ENCODE measurements at places on chromosomes 1 and 21.

DNA sequence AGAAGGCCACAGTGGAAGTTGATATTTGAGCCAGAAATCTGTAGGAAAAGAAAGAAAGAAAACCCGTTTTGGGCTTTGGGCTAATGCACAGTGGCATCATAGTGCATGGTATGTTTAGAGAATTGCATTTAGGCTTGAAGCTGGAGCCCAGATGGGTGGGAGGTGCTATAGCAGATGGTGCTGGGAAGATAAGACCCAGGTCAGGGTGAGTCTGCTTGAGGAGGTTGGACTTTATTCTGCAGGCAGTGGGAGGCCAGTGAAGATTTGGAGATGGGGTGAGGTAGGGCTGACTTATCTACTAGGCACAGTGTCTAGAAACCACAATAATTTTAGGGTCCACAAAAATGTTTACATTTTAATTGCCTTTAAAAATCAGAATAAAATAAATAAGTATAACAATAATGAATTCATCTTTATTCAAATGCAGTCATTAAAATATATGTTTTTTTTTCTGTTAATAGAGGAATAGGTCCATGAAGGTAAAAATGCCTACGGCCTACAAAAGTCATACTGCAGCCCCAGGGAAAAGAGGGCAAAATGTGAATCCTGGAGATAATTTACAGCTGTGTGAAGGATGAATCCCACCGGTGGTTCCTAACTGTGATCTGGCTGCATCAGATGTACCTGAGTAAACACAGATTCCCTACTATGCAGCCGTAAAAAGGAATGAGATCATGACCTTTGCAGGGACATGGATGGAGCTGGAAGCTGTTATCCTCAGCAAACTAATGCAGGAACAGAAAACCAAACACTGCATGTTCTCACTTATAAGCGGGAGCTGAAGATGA, 8.7 kb downstream of the DNAJC6 start:
- no peak for DNase-seq

GRCh38 chr1:8791819-8792218, 25.6 kb downstream of the RERE start:
- DNase-seq, result no peak

GRCh38 chr1:79235301-79236002, 228.9 kb upstream of the ADGRL4 start:
- no peak for DNase-seq

GRCh38 chr1:1680031-1680911, 12.3 kb downstream of the SLC35E2B start:
- DNase-seq, result no peak

DNA sequence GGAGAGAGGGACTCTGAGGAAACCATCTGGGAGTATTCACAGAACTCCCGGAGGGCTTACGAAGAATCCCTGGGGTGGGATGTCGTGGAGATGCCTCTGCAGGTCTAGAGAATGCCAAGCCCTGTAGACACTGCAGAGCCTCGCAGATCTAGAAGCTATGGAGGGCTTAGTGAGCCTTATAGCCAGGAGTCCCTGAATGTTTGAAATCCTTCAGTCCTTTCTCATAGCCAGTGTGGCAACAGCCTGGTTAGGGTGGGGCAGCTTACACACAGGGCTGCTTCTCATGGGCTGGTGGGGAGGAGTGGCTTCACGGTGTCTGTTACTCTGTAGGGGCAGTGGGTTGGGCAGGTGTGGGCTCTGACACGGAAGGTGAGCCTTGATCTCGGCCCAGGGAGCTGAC, 44.2 kb upstream of the KDM4A start:
- DNase-seq, result no peak

- DNase-seq, result no peak
Observed at GRCh38 chr21:46033410-46034400, 52.1 kb downstream of the COL6A1 start.

DNA sequence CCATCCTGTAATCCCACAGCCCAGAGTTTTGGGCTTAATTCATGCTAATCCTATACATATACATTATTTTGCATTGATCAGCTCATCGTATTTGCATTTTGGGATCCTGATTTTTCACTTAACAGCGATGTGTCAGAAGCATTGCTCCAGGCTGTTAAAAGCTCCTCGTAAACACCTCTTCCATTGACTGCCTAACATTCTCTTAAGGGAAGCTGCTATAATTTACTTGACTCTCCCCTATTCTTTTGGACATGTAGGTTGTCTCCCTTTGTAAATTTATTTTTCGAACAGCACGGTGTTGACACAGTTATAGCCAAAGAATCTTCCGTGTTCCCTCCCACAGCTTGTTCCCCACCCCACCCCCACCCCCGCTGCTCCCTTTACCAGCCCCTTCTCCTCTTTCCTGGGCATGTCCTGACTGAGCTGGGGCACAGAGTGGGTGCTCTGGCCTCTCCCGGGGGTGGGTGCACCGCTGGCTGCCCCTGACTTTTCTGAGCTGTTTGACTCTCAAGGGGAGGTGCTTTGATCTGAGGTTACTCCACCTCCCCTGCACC, 22.8 kb downstream of the LDLRAP1 start:
- DNase-seq, result no peak

GRCh38 chr21:34909492-34910292, 139.4 kb downstream of the RUNX1 start:
- no peak for DNase-seq

DNA sequence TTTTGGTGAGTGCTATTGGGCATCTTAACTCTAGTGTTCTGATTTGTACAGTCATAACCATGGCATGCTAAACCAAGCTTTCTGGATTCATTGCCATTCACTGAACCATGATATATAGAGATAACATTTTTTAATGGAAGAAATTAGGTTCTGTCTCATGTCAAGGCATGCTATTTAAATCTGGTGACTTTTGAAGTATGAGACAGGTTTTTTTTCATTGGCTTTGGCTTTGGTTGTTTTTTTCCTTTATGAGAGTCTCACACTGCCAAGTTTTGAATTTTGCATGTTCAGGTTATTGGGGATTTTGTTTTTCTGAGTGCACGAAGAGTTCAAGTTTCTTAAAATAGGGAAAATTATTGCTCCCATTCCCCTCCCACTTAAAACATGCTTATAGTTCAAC, 141.3 kb upstream of the ADAMTS5 start:
- DNase-seq, result no peak

- DNase-seq, result no peak
Observed at GRCh38 chr1:87265786-87266185, 62.9 kb upstream of the LMO4 start.

DNA sequence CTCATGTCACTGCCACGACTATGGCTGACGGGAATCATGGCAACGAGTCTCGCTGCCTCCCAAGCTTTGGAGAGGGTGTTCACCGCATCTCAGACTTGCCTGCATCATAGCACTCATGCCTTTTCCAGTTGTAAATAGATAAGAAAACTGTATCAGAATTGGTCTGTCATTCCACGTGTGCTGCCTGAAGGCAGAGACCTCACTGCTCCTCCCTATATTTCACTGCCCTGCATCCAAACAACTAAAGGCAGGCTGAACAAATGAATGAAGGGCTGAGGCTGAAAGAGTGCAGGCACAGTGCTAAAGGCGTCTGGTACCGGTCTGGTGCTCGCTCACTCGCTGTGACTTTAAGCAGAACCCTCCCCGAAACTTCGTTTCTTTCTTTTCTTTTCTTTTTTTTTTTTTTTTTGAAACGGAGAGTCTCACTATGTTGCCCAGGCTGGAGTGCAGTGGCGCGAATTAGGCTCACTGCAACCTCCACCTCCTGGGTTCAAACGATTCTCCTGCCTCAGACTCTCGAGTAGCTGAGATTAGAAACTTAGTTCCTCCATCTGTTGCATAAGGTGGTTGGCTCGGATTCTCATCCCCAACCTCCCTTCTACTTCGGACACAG, 542 bp downstream of the EIF2B3 start:
- no peak for DNase-seq

- no peak for DNase-seq
Observed at GRCh38 chr21:45821315-45821962, 160.1 kb upstream of the COL6A1 start.

GRCh38 chr1:205739348-205740160, 10.4 kb downstream of the NUCKS1 start:
- DNase-seq, result no peak

DNA sequence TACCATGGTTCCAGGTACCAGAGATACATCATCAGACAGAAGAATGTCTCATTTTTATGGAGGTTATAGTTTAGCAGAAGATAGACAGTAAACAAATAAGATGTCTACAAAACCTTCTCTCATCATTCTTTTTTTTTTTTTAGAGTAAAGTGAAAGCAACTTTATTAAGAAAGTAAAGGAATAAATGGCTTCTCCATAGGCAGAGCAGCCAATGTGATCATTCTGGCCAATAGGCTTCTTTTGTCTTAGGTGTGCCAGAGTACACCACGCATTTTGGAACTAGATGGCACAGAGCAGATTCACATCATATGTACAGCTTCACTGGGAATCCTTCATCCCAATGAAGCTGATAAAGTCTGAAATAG, 428.2 kb downstream of the SMYD3 start:
- no peak for DNase-seq

- DNase-seq, result no peak
Observed at GRCh38 chr1:7643530-7643929, 127.6 kb upstream of the VAMP3 start.

DNA sequence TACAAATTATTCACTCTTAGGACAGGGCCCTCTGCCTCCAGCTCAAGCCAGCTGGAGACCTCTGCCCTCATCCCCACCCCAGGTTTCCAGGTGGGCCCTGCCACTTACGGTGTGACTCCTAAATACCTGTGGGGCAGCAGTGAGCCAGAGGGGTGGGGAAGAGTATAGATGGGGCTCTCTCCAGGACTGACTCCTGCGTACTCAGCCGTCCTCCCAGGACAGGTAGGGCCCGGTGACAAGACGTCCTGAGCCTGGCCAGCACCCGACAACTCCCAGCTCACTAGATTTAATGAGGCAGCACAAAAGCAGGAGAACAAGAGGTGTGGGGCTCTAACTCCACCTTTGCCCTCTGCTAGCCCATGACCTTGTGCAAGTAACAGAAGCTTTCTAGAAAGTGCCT, 16.8 kb downstream of the GNG12 start:
- DNase-seq, result no peak

- DNase-seq, result no peak
Observed at GRCh38 chr1:100773444-100773843, 53.9 kb downstream of the VCAM1 start.

DNA sequence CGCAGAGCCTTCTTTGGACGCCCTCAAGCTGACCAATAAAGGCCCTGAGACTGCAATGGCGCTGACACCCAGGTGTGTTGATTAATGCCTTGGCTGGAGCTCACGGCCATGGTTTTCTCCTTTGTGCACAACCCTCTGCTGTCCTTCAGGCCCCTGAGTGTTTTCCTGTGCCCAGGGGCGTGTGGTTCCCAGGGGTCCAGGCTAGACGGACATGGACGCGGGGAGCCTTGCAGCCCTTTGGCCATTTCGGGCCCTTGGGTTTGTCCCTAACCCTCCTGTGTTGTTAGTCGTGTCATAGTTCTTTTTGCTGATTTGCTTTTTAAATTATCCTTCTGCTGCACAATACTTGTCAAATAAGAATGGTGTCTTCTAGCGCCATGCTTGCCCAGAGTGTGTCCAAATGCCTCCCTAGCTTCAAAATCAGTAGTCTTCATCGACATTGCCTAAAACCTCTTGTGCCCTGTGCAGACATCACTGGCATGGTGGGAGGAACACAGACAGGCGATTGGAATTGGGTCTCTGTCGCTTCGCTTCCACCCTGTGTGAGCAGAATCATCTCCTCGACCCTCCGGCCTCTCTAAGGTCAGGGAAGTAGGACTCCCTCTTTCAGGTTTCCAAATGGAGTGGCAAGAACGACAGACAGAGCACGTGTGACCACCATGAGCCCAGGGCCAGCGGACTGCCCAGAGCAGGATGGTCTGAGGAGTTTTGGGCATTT, 1.9 kb downstream of the KRTAP10-4 start:
- DNase-seq, result no peak

GRCh38 chr1:23282957-23283356, 61.1 kb downstream of the HNRNPR start:
- DNase-seq, result no peak

DNA sequence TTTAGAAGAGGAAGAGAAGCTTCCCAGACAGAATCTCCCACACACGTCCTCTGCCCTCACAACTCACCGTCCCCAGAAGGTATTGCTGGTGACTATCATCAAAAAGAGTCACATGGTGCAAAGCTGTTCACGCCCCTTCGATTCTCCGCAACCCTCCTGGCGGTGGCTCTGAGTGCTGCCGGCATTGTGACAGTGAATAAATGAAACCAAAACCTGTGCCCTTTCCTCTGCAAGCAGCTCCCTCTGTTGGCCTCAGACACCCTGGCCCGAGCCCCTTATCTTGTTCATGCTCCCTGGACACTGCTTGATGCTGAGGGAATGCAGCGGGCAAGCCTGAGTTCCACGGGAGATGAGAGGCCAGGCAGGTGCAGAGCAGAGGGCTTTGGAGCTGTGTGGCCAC, 510.3 kb downstream of the NPHP4 start:
- DNase-seq, result no peak

DNA sequence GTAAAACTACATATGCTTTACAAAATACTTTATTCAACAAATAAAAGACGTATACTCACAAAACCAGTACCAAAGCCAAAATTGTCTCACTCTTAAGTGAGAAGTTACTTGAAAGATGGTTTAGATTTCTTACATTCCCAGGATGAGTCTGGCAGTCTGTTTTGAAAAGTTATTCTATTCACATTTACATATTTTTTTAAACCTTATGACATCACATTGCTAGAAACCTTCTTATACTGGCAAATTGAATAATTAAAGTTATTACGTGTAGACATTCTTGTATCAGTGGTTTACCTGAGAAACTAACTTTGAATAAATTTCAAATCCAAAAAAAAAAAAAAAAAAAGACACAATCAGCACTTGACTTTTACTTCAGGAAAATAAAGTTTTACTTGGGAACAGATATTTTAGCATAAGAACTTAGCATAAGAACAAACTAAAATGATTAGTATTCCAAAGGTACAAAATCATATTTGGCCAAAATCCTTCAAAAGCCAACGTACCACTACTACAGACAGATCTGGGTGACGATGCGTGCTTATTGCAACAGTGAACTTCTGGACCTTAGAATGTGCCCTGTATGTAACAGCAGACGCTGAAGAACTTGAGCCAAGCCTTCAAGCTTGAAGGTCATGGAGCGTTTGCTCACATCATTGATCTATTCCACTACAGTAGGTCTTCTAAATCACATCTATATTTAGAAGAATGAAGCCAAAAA, 2.5 kb downstream of the CDC42BPA start:
- no peak for DNase-seq

DNA sequence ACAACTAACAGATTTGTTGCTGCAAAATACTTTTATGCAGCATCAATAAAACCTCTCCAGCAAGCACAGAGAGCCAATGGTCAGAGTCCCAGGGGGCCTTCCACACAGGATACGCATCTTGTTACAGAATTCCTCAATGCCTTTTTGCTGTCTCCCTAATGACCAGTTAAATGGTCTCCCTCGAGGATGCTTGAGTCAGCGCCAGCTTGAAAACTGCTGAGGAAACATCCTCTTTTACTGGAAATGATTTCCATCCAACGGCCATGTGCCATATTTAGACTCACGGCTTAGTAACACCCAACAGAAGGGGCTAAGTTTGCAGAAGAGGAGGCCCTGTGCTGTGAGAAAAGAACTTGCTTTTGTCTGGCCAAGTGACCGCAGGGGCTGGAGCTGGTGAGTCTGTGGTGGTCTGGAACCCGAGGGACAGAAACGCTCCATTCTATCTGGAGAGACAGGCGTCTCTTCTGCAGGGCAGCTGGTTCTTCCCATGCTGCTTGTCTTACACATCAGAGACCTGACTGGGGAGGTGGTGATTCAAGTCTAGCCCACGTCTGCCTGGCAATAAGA, 496.4 kb downstream of the SETD4 start:
- DNase-seq, result no peak

All from stimulated activated CD8-positive, alpha-beta memory T cell treated with anti-CD3 and anti-CD28 coated beads, Interleukin-7, amount 100 ng/mL, for 1 hour (primary cell).